ENCODE measurements at places on chromosomes 7 and 10.

- DNase-seq, result no peak
These were observed 89.9 kb upstream of the BTBD16 start for GRCh38 chr10:122181041-122181732.

- no peak for DNase-seq
These were observed 1.0 kb downstream of the ACSL5 start for GRCh38 chr10:112374724-112375541.

GRCh38 chr7:65946904-65947303 is 35.1 kb downstream of the GUSB start:
- no peak for DNase-seq

- no peak for DNase-seq
These were observed 124.4 kb upstream of the RNF32 start for GRCh38 chr7:156515911-156516790.

DNA sequence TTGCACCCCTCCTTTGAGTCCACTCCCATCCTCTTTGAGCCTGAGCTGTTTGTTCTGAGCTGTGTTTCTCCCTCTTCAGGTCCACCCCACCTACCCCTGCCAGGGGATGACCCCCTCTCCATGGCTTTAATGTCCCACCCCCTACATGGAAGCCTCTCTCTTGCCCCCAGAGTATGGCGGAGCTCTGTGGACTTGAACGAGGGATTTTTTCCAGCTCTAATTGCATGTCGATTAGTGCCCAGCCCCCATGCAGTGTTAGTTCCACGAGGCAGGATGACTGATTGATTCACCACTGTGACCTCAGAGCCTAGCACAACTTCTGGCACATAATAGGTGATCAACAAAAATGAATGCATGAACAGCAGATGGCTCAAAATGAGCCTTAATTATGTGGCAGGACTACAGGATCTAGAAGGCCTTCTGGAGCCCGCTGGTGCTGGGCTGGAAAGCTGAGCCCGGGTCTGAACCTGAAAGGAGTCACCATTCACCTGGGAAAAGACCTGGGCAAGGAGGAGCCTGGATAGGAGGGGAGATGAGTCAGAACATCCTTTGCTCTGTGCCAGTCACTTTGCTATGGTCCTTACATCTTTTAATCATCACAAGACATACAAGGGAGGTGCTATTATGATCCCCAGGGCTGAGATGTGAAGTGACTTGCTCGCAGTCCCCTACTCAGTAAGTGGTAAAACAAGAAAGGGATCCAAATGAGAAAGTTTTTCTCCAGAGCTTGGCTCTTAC is 17.1 kb upstream of the SLC18A2 start:
- no peak for DNase-seq

- DNase-seq, result no peak
These were observed 140.0 kb upstream of the PHYHIPL start for GRCh38 chr10:59036311-59037017.

- DNase-seq, result no peak
These were observed 531.3 kb upstream of the FZD8 start for GRCh38 chr10:36173364-36173763.

DNA sequence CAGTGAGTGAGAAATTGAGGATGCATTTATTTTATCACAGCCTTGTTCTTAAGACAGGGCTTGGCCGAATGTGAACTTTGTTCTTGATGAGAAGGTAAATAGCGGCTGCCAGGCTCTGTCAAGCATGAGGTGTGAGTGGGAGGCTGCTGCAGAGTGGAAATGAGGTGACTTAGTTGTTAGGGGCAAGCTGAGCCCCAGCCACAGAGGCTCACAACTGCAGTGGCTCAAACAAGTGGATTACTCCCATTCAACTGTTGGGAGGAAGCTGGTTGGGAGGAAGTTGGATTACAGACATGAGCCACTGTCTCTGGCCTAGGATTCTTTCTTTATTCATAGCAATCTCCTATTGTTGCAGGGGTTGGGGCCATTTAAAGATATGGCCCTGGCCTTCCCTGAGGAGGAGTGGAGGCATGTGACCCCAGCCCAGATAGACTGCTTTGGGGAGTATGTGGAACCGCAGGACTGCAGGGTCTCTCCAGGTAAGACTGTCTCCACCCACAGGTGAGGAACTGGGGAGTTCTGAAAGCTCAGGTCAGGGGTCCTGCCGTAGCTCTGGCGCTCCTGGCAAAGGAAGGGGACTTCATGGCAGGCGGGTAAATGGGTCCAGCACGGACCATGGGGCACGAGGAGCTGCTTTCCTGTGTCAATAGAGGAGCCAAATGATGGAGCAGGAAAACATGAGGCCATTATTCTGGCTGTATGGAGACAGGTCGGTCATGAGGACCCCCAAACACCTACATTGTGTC is 7.1 kb downstream of the ZSCAN25 start:
- DNase-seq, result no peak

DNA sequence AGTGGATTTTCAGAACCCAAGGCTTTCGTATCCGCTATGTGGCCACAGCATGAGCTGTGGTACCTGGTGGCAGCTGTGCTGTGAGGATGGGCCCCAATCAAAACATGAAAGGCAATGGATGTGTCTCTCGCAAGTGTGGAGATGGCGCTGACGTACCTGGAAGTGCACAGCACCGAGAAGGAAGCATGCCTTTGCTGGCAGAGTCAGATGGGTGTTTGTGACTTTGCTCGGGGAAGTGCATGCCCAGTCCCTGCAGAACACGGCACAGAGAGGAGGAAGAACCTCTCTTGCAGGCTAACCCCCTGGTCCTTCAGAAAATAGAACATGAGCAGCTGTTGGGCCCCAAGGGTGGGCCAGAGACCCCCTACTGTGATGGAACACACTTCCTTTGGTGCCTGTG is 654.1 kb upstream of the ZWINT start:
- no peak for DNase-seq

- no peak for DNase-seq
These were observed 65.1 kb downstream of the CAMK1D start for GRCh38 chr10:12414278-12414989.
